Tongue (tissue), 3 donors: ENCODE measurements at places on chromosomes 3 and 15.
A peak's percentile ranks its signal among the peaks of the same experiment; 100 is the strongest.

GRCh38 chr3:38648024-38648658 is 1.3 kb downstream of the SCN5A start:
- no peak for DNase-seq

DNA sequence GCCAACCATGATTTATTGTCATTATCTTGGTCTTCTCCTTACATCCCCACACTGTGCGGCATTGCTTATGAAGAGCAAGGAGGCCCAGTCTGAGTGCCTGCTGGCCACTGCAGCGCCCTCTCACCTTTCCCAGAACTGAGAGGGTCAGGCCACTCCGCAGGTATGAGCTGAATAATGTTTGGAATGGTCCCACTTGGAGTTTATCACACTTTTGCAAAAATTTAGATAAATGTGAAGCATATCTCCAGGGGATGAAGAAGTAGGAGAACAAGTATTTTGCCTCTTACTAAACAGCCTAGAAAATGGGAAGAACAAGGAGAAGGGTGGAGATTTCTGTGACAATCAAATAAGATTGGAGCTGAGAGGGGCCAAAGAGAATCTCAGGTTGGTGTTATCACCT is 74.4 kb upstream of the GSK3B start:
- DNase-seq: no peak

DNA sequence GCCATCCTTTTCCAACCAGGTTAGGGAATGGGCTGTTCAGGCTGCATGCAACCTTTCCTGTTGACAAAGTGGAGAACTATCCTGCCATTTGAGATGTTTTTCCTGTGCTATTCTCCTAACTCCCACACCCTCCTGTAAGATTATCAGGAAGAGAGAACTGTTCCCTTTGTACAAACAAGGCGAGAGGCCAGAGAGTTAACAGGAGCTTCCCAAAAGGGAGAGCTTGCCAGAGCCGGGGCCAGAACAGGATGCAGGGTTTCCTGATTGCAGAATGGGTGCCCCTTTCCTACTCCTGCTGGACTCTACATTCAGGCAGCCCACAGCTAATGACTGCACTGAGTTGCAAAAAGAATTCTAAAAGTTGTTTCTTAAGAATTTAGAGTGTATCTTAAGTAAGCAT is 17.1 kb downstream of the PML start:
- DNase-seq: no peak

- no peak for DNase-seq
These were observed 1.5 kb downstream of the TPRA1 start for GRCh38 chr3:127588806-127589577.

DNA sequence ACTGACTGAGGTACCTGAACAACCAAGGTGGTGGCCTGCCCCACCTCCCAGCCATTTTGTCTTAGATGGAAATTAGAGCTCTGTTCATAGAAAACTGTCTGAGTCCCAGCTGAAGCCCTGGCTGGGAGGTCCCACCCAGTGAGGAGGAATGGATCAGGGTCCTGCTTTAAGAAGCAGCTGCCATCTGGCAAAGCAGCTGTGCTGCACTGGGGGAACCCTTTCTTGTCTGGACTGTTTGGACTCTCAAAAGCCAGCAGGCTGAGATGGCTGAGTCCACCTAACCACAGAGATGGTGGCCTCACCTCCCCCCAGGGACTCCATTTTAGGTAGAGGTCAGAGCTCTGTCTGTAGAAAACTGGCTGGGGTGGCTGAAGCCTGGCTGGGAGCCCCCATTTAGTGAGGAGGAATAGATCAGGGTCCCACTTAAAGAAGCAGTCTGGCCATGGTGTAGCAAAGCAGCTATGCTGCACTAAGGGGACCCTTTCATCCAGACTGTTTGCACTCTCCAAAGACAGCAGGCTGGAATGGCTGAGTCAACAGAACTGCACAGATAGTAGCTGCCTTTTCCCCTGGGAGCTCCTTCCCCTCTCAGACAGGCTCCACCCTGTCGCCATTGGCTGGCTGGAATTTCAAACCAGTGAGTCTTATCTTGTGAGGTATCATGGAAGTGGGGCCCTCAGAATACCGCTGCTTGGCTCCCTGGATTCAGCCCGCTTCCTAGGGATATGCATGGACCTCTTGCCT is 116.9 kb downstream of the EPHA6 start:
- DNase-seq: no peak

GRCh38 chr15:80060356-80061006 is 1.0 kb downstream of the ZFAND6 start:
- peak; percentile 54 for DNase-seq

DNA sequence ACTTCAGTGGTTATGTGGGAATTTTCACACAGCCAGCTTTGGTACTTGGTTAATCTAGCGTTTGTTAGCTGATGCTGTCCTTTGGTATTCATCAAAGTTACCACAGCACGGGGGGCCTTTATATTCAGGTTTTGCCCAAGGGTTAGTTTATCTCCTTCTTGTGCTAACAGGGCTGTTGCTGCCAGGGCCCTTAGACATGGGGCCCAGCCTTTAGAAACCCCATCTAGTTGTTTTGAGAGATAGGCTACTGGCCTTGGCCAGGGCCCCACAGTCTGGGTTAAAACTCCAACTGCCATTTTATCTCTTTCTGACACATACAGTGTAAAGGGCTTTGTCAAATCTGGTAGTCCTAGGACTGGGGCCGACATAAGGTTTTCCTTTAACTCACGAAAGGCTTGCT is 7.5 kb upstream of the DNAAF4 start:
- DNase-seq: no peak

- peak; percentile 76 for DNase-seq
These were observed 142.2 kb downstream of the ALDH1A2 start for GRCh38 chr15:57923306-57923705.

DNA sequence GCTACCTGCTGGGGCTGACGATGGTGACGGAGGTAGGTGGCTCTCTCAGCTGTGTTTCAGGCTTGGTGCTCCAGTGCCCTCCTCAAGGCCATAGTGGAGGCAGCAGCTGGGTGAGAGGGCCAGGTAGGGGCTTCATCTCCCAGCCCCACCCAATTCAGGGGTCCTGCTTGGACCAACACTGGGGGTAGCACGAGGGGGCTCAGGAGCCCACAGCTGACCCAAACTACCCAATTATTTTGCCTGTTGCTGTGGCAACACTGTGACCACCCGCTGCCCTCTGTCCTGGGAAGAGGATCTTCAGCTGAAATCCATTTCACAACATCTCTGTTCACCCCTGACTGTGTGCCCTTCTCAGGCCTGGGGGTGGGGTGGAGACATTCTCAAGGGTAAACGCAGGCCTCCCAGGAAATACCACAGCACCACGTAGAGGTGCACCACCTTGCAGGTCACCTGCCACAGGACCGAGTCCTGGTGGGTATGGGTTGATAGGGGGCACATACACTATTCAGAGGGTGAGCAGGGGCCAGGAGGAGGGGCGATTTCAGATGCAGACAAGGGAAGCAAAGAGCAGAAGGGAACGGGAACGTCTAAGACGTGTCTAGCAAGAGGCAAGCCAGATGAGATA is 62.7 kb downstream of the GRIP2 start:
- DNase-seq: no peak

DNA sequence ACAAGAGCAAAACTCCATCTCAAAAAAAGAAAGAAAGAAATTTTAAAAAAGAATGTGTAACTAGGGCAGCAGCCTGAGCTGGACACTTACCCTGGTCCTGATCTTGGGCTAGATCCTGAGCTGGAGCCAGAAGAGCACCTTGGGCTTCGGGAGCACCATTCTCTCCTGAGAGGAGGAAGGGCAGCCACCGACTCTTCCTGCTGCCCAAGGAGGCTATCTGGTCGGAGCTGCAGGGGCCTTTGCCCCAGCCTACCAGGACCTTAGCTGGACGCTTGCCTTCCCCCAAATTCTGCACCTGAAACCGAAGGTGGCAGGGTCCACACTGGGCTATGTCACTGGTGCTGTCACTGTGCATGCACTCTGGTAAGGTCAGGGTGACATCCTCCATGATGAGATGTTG is 6.9 kb upstream of the CAMKV start:
- DNase-seq: no peak

DNA sequence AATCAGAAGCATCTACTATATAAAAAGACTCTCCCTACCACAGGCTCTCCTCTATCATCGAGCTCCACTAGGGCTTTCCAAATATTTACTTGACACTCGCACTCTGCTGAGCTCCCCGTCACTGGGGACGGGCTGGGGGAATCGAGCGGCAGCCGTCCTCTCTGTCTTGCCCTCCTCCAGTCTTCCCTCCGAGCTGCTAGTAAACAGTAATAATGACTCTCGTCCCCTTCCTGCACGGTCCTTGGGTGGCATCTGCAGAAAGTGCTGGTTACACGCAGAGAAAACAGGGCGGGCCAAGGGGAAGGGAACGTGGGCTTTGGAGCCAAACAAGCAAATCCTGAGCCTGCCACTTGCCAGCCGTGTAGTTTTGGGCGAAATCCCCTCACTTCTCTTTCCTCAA is 96.6 kb downstream of the LRIG1 start:
- no peak for DNase-seq

GRCh38 chr15:33679061-33679460 is 289.2 kb upstream of the CHRM5 start:
- no peak for DNase-seq

DNA sequence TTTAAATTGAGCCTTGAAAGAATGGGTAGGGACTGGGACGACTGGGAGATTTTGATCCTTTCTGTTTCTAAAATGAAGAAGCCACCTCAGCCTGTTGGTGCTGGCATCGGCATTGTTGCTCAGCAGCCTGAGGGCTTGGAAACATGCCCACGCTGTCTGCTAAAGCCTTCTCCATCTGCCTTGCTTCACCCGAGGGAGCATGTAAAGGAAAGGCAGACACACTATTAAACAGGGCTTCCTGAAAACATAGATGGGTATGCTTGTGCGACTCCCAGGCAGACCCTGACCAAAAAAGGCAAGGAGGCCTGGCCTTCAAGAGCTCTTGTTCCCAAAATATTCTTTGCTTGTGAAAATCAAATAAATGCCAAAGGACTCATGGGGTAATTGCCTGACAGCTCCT is 84.2 kb upstream of the SLC4A7 start:
- DNase-seq: peak; percentile 74

GRCh38 chr3:154584041-154584440 is 154.1 kb upstream of the GPR149 start:
- no peak for DNase-seq

DNA sequence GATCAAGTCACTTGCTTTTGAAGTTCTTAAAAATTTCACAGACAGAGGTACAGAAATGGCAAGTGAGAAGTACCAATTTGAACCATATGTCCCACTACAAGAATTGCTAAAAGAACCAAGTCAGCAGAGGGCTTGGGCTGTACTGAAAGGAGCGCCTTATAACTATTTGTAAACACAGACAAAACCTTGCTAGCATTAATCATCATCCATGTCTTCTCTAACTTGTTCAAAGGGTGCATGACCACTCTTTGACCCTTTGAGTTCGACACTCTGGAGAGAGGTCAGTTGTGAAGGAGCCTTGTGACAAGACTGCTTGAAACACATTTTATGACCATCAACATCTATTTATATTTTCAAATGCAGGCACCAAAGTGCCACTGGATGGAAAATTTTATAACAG is 191.7 kb downstream of the PDZRN3 start:
- no peak for DNase-seq

- DNase-seq: no peak
These were observed 425.4 kb downstream of the PLOD2 start for GRCh38 chr3:145735631-145736030.

DNA sequence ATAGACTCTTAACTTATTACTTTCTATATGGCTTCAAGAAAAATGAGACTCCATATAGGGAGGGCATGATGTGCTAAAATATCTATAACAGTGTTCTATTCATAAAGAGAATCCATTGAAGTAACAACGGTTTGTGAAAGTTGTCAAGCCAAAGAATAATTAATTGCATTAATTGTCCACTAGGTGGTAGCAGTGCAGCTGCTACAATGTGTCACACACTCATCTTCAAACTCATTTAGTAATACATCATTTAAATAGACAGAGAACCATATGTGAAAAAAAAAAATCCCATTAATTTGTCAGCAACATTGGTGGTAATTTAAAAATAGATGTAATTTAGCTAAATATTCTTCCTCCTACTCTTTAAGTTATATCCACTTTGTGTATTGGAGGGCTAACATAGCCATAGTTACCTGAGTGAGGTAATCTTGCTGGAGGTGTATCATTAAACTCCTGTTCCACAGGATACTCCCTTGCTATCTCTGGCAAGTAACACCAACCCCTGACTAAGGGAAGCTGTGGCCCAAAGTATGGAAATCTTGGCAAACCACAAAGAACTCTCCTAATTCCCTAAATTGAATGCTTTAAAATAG is 3.7 kb upstream of the CPA3 start:
- peak; percentile 60 for DNase-seq

GRCh38 chr15:78201281-78202190 is 32.8 kb downstream of the ACSBG1 start:
- DNase-seq: no peak

GRCh38 chr3:150419076-150419868 is 11.2 kb downstream of the TSC22D2 start:
- DNase-seq: no peak

GRCh38 chr3:5891711-5892110 is 704.2 kb downstream of the EDEM1 start:
- DNase-seq: peak; percentile 31
